ENCODE measurements at places on chromosomes 1 and 21.

DNA sequence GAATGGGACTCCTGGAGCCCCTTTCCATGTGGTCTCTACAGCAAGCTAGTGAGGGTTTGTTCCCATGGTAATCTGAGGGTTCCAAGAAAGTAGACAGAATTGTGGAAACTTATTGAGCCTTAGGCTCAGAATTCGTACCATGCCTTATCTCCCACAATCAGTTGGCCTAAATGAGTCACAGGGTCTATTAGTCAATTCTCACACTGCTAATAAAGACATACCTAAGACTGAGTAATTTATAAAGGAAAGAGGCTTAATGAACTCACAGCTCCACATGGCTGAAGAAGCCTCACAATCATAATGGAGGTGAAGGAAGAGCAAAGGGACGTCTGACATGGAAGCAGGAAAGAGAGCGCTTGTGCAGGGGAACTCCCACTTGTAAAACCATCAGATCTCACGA, 106.6 kb upstream of the CXADR start:
- no peak for DNase-seq

GRCh38 chr1:247421074-247421473, 5.1 kb downstream of the NLRP3 start:
- DNase-seq: no peak

DNA sequence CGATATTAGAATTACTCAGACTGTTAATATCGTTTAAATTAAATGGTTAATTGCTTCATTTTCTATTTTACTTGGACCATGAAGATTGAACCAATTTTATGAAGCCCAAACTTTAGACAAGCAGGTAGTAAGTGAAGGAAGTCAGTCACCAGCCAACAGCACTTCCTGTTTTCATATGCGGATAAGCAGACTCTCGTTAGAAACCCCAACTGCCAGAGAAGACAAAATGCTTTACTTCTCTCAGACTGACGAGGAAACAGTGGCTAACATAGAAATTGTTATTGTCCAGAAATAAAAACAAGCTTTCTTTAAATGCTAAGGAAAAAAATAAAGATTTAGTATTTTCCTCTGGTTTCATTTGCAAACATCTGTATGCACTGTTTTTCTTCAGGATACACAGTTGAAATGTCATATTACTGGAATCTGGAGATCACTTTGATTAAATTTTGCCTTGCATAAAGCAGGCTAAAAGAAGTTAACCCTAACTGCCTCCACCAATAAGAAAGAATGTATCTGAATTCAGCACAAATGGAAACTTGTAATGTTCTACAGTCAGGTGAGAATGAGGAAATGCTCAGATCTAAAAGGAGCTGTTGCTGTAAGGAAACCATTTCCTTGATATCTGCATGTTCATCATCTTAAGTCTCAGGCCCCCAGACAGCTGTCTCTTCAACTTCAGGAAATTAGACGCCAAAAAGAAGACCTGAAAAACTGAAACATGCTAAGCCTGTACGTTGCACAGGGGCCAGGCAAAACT, 129.8 kb upstream of the SAMSN1 start:
- DNase-seq: no peak

DNA sequence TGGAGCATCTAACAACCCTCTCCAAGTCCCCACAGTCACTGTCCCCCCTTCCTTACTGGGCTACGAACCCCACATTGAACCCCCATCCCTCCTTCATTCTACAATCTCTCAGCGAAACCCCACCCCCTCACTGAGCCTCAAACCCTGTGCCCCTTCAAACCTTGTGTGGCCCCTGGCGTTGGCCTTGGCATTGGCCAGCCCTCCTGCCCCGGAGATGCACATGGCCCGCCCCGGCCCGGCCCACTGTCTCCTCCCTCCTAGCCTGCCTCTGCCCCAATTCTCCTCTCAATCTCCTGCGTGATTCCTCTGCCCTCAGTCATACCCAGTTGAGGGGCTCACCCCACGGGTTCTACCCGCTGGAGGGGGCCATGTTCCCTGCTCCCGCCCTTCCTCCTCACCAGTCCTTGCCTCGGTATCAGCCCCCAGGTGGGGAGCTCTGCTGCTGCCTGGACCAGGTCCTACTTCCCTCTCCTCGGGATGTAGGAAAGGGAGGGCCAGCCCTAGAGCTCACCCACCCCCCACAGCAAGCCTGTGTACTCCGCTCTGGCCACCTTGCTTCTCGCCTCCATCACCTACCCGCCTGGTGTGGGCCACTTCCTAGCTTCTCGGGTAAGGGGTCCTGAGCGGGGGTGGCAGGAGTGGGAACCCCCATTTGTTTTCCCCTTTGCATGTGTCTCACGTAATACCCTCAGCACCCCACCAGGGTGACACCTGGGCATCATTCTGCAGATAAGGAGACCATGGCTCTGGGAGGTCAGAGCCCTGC, 6.6 kb downstream of the CLCNKA start:
- DNase-seq: no peak

GRCh38 chr1:11227106-11228077, 35.0 kb downstream of the MTOR start:
- no peak for DNase-seq

DNA sequence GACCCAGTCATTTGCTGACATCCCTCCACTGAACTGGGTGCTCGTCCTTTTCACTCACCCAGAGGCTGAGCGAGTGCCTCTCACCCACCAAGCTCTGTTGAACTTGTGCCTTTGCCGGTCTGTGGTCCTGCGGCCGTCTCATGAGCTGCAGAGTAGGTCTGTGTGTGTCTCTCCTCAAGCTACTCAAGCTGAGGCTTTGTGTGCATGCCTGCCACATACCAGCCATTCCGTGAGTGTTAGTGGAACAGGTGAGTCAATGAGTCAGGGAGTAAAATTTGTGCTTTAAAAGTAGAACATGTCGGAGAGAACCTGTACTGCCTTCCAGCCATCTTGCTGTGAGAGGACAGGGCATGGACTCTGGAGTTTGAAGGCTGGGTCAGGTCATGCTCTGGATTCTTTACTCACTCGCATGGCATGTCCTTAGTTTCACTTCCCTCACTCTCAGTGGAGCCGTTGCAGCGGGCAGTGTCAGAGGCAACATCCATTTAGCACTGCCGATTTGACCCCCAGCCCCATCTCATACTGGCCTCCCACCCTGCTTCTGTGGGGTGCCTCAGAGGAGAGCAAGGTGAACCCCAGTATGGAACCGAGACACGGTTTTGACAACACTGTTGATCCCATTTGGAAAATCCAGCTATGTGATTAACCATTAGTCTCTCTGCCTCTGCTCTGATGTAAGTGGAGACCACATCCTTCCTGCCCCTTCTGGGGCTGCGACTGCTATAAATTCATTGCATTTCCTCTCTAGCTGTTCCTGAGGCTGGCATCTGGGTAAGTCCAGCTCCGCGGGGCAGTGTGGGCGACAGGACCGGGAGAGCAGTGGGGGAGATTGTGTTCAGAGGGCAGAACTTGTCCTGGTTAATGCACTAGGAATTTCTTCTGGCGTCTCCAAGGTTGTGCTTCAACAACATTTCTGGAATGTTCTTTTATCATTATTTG, at the start of gene NLRP3:
Gene NLRP3 (plus strand): TSS at position 751 of the 939 bp plus-strand sequence. CDS start 2,628 bp downstream, outside the sequence.
- DNase-seq: no peak

- no peak for DNase-seq
These were observed 181.2 kb upstream of the VAMP3 start for GRCh38 chr1:7589774-7590425.

DNA sequence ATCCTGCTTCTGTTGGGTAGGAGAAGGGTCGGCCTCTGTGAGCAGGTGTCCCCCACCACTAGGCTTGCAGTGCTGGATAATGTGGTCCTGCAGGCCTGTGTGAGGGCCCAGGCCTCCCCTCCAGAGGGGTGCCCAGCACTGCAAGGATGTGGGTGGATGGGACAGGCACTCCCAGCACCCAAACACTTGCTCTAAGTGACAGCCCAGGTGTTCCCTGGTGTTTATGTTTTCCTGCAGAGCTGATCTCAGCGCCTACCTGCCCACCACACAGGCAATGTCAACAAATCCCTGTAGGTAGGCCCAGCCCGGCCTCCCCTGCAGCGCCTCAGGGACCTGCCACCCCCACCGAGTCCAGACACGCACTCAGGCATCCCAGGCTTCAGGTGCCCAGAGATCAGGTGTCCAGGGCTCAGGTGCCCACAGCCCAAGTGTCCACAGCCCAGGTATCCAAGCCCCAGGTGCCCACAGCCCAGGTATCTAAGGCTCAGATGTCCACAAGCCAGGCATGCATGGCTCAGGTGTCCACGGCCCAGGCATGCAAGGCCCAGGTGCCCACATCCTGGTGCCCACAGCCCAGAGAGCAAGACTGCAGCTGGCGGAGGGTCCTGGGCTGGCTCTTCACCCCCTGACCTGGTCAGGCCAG, 59.2 kb downstream of the WNT9A start:
- DNase-seq: no peak

GRCh38 chr1:237033061-237033460, 8.9 kb upstream of the RYR2 start:
- no peak for DNase-seq

DNA sequence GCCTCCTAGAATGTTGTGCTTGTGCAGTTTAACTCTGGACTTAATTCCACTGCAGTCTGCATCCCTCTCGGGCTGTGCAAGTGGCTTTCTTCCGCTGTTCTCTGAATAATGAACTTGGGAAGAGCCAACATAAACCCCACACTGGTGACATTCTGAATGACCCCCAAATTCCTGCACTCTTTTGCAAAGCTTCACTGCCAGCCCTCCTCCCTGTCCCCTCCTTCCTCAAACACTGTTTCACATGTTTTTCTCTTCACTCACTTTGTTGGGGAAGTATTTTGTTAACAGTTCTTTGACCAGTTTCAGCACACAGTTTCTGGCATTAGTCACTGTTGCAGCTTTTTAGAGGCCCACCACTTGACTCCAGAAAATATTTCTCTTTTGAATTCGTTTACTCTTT, 39.7 kb downstream of the GNG12 start:
- DNase-seq: no peak

GRCh38 chr1:48338257-48338656, 115.7 kb downstream of the SLC5A9 start:
- DNase-seq: peak; percentile 4

- DNase-seq: no peak
These were observed 45.3 kb upstream of the COL18A1 start for GRCh38 chr21:45359451-45360217.

DNA sequence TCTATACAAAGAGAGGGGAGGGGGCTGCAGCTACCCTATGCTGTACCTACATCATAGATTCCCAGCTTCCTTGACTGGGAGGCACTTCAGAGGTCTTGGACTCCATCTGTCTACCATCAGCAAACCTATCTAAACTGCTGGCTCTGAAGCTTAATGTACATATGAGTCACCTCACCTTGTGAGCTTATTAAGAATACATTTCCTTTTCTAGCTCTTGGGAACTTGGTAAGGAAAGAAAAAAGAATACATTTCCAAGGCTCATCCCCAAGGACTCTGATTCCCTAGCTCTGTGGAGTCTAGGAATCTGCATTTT, 50.0 kb upstream of the PRELP start:
- no peak for DNase-seq

DNA sequence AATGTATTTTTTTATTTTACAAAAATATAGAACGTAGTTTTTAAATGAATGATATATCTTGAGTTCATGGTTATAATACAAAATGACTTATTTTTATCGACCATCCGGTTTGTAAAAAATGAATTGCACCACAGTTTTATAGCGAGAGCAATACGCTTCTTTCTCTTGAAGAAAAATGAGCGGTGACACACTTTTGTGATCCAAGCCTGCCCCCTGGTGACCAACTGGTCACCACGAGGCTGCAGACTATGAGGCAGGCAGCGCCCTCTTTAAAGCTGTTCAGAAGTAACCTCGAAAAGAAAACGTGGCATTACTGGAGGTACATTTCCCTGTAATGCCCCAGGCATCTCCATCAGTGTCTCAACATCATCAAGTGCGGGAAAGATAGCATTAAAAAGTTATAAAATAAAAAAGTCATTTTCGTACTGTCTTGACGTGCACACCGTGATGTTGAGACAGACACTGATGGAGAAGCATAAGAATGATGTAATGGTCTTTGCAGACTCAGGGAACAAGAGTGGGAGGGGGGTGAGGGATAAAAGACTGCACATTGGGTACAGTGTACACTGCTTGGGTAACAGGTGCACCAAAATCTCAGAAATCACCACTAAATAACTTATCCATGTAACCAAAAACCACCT, 734.2 kb upstream of the ADAMTS5 start:
- DNase-seq: no peak

DNA sequence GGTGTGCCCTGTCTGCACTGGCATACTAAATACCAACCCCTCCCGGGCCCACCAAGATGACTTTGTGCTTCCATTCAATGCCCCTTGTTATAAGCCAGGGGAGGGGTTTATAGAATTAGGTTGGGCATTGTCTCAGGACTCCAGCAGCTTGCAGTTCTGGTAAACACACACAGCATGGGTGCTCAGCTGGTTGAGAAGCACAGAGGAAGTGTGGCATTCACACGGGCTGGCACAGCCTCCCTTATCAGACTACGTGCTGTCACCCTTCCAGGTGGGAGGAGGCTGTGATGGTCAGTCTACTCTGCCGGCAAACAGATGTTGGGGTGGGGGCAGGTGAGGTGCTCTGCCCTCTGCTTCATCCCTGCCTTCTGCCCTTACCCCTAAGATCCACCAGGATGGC, 15.0 kb upstream of the SLC6A17 start:
- no peak for DNase-seq

DNA sequence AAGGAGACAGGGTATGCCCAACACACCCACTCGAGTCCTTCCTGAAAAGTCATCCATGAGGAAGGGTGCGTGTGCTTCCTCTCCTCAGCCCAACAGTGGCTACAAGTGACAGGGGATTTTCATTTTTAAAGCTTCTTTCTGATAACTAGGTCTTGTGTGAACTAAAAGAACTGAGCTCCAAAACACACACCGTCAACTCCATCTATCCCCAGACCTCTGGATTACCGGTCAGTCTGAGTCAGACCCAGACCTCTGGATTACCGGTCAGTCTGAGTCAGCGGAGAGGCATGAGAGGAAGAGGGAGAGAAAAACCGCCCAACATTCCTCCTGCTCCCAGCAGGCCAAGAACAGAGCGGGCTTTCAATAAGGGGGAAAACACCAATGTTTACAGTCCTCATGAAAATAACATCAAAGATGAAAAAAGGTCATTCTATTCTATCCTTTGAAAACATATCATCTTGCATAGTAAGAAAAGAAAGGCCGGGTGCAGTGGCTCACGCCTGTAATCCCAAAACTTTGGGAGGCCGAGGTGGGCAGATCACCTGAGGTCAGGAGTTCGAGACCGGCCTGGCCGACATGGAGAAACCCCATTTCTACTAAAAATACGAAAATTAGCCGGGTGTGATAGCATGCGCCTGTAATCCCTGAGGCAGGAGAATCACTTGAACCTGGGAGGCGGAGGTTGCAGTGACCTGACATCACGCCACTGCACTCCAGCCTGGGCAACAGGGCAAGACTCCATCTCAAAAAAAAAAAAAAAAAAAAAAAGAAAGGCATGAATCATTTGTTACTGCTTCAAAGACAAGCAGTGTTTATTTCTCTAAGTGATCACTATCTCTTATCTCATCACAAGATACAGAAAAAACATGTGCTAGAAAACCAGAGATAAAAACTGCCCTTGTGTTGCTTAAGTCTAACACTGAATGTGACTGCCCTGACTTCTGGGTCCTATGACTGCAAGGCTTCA, 3.4 kb downstream of the PTTG1IP start:
- no peak for DNase-seq

- DNase-seq: no peak
These were observed 14.4 kb downstream of the RNF223 start for GRCh38 chr1:1059494-1060280.
